ENCODE measurements at places on chromosomes 7 and 10.

DNA sequence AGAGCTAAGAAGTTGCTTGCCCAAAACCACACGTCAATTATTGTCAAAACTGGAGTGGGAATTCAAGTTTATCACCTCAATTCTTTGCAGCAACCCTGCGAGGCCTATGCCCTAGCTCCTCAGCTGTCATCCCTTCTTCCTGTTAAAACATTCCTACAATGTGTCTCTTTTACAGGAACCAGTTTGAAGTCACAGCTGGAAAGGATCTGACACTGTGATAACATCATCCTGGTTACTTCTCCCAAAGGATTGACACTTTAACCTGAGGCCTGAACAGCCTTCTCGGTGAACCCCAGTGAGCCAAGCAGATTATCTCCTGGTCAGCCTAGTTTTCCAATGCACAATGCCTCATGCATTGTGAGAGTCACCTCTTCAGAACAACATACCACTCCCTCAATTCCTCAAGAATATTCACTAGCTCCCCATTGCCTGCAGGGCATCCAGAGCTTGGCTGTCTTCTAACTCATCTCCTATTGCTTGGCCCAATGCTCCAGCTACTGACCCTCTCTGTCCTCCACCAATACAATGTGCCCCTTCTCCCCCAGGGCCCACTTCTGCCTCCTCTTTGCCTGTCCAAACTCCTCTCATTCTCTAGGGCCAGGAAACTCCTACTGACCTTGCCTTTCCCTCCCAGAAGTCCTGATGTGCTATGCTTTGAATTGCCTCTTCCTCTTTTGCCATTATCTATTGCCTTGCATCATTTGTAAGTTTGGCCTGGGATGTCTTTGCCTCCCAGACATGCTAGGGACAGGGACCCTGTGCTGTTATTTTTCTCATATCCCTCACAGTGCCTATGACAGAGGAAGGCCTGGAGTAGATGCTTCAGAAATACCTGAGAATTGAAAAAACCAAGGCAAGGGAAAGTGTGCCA lies 10.4 kb upstream of the DLG5 start:
- no peak for DNase-seq

GRCh38 chr10:6270951-6271350 lies 68.2 kb downstream of the PFKFB3 start:
- DNase-seq = no peak

DNA sequence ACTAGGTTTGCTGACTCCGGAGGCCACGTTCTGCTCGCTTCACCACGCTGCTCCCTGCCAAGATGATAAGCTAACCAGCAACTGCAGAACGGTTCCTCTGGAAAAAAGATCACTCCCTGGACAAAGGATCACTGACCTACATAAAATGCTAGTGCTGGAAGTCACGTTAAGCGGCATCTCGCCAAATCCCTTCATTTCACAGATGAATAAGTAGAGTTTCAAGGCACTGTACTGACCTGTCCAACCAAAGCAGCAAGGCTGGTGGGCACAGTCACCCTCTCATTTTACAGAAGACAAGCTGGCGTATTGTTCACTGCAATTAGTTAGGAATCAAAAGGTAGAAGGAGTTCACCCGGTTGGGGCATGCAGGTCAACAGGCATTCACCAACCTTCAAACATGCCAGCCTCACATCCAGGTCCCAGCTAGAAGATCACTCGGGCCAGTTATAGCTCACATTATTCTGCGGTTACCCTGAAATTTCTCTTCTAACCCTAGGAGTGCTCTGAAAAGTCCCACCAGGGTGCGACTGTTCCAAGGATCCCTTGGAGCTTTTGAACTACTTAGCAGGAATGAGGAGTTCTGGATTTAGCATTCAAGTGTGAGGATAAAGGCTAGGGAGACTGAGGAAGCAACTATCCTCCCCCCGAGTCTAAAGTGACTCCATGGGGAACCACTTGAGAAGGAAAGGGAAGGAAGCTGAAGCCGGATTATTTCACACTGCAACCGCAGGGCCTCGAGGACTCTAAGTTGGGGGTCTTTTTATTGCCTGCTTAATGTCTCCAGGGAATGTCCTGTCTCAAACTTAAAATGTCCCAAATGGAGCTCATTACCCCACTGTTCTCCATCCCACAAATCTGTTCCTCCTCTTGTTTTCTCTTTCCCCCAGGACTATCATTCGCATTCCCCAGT lies 32.8 kb downstream of the HIPK2 start:
- no peak for DNase-seq

- no peak for DNase-seq
These were observed 168.5 kb upstream of the TCERG1L start for GRCh38 chr10:131480066-131480465.

DNA sequence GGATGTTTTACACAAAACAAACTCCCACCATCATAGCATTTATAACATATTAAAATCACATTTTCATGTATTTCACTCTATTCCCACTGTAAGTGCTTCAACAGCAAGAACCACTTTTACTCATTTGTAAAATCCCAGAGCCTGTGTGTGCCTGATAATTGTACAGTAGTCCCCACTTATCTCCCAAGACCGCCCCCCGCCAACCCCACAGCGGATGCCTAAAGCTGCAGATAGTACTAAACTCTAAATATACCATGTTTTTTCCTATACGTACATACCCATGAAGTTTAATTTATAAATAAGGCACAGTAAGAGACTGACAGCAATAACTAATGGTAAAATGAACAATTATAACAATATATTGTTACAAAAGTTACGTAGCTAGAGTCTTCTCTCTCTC lies 33.5 kb downstream of the EZH2 start:
- no peak for DNase-seq

DNA sequence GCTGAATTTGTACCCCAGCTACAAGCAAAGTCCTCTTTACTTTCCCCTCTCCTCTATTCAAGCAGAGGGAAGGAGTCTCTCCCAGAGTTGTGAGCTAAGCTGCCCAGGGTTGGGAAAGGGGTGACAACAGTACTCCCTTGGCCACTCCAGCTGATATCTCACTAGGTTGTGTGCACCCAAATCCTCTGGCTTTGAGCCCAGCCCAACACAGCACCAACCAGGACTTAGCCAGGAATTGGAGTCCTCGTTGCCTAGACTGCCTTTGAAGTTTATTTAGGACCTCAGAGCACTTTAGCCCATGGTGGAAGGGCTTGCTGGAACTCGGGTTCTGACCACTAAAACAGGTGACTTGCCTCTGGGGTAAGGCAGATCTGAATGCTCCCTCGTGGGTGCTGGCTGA lies 35.7 kb upstream of the DYNC1I1 start:
- no peak for DNase-seq

GRCh38 chr7:87213252-87213651 lies 6.3 kb downstream of the TMEM243 start:
- DNase-seq = no peak

DNA sequence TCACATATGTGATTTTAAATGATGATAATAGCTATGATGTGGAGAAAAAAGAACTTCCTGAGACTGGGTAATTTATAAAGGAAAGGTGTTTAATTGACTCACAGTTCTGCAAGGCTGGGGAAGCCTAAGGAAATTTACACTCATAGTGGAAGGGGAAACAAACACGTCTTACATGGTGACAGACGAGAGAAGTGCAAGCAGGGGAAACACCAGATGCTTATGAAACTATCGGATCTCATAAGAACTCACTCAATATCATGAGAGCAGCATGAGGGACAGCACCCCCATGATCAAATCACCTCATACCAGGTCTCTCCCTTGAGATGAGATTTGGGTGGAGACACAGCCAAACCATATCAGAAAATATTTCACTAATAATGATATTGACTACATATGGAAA lies 4.1 kb upstream of the LIPN start:
- DNase-seq = no peak

DNA sequence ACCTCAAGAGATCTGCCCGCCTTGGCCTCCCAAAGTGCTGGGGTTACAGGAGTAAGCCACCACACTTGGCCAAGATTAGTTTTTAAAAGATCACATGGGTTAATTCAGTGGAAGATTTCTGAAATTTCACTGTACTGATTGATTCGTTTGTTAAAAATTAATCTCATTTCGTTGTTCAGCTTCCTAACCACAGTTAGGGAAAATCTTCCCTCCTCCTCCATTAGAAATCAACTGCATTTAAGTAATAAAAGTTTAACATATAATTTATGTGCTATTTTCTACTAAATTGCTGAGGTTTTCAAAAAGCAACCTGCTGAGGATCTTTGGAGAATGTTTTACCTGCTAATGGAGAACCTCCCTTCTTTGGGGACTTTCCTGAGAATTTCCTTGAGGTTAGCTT lies 522.4 kb downstream of the GATA3 start:
- no peak for DNase-seq

GRCh38 chr7:93442478-93443224 lies 131.9 kb downstream of the CALCR start:
- DNase-seq = no peak

GRCh38 chr7:78924581-78924980 lies 528.9 kb downstream of the MAGI2 start:
- DNase-seq = no peak

DNA sequence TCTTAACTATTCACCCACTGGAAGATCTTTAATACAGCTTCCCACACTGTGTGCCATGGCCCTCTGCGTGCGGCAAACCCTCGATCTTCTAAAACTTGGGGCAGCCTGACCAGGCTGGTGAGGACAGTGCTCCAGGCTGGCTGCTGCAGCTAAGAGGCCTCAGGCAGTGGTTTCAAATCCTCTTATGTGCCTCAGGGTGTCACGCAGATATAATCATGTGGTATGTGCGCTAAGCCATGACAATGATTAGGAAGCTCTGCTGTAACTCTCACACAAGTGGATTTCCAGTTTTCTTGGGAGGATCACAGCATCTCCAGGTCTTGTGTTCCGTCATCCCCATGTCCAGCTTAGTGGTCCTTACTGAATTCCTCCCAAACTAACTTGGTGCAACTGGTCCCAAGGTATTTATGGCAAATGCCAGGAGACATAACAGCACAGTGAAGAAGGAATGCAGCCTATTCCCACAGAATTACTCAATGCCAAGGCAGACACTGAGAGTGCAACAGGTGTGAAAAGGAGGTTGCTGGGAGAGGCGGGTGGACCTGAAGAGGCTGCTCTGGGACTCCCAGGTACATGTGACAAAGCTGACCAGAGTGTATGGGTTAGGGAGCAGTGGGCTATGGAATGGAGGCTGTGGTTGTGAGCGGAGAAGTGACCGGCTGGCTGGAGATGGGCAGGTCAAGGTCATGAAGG lies 2.3 kb downstream of the HPS1 start:
- DNase-seq = no peak

DNA sequence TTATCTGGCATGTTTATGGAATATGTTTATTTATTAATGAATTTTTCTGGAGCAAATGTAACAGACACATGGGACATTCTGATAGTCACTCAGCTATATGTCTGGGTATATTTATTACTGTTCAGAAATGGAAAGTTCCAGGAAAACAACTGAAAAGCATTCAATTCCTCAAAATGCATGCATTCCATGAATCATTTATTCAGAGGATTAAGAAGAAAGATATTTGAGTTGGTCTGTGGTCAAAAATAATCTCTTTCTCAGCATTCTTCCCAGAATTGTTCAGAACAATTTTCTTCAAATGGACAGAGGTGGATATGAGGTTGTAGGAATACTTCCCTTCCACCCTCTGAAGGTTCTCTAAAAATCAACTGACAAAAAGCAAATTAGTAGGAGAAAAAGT lies 97.6 kb upstream of the ITGB1 start:
- no peak for DNase-seq

- no peak for DNase-seq
These were observed 249.8 kb upstream of the PHF14 start for GRCh38 chr7:10723832-10724231.

GRCh38 chr7:148950806-148951205 lies 66.7 kb upstream of the EZH2 start:
- DNase-seq = no peak

GRCh38 chr7:101466871-101467270 lies 104.2 kb downstream of the COL26A1 start:
- no peak for DNase-seq

GRCh38 chr7:81590131-81590530 lies 179.7 kb downstream of the HGF start:
- no peak for DNase-seq

DNA sequence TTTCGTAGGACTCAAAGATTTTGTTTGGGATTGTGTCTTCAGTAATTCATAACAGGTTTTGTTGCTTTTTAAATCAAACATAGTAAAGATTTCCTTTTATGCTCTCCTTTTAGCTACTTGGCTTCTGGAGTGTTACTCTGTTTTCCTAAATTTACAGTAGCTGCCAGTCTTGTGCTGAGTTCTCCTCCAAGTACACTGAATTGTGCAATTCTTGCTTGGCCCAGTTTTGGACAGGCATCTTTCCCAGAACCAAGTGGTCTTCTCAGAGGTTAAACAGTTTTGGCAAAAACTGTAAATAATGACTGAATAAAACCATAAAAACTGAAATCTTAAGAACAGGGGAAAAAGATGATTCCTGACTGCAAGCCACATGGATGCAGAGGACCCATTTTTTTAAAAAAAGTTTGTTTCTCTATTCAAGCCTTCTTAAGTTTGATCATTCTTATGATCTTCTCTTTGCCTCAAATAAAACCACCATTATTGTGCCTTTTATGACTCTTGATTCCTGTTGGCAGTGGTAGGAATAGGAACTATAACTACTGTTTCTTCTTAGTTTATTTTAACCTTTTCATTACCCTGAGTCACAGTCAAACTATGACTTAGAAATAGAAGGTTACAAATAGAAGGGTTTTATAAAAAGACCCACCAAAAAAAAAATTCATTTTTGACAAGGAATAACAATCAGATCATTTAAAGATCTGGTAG lies 88.0 kb downstream of the MDFIC start:
- DNase-seq = no peak

DNA sequence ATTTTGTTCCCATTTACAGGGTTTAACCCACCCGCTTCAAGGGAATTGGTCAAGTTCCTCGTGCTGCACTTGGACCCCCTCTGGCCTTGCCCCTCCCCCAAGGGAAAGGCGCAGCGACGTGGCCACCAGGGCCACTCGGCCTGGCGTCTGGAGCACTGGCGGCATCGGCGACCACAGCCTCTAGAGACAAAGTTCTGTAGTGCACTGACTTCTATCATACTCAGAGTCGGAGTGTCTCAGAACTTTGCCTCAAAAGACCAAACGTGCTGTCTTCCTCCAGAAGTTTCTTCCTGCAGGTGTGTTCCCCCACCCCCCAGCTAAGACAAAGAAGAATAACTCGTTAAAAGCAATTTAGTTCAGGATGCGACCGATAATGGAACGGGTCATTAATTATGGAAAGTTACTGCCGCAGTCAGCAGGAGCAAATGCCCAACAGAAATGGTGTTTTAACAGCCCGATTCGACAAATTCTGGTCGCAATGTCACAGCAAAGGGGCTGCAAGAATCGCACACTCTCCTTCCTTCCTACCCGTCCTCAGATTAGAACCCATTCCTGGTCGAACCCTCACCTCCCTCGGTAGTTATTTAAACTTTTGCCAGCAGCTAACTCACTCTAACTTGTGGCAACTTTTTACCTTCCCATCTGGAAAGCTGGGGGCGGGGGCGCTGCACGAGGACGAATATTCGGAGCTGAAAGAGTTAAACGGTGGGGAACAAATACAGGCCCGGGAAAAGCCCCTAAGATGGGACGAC lies 202.1 kb upstream of the NFE2L3 start:
- no peak for DNase-seq

GRCh38 chr10:75619635-75620034 lies 188.2 kb downstream of the LRMDA start:
- no peak for DNase-seq

GRCh38 chr10:121462281-121462680 lies 136.0 kb downstream of the FGFR2 start:
- no peak for DNase-seq
